ENCODE measurements at places on chromosomes 16 and 17.

- no peak for DNase-seq
Observed at GRCh38 chr17:35998756-35999155, 2.6 kb downstream of the CCL15 start.

DNA sequence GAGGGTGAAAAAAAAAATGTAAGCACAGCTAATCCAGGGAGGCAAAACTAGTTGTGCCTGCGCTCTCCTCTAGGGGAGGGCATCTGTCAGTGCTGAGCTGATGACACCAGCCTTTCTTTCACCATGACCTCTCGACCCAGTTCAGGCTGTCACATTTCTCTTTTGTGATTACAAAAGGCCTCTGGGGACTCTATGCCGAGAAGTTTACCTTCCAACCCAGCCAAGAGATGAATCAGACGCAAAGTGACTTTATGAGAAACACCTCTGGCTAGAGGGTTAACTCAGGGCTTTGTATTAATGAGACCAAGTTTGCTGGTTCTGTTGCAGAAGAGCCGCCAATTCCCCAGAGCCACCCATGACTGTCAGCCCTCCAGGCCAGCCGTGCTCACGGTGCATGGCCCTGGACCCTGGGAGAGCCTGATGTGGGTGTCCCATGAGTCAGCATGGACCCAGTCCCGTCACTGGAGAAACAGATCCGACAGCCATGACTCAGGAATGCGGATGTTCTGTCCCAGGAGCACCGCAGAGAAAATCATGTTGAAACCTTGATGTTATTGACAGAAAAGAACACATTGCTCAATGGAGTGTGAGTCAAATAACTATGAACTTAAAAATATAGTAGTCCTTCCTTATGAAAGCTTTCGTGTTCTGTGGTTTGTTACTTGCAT lies 437.2 kb downstream of the HS3ST3B1 start:
- DNase-seq: no peak

DNA sequence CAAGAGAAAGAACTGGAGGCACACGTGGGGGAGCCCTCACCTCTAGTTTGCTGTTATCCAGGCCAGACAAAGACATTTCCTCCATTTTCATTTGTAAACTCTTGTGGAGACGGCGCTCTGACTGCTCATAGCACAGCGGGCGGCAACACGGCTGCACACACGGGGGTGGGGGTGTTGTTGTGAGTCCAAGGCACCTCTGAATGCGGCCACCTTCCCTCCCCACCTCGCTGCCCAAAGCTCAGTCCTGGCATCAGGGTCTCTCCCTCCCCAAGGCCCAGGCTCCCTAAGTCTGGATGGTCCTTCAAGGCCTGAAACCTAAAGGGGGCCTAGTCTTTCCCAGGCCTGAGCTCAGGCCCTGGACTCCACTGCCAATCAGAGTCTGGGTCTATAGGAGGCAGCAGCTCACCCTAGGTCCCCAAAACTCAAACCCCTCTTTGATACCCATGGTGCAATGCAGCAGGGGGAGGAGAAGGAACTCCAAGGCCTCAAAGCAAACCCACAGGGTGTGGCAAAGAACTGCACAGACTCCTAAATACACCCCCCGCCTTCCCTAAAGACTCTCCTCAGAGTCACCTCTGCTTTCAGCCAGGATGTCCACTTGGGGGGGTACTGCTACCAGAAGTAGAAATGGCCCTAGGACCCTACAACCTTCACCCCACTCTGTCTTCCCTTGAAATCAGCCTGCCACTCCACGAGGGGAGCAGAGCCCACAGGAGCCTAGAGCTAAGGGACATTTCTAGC lies 1.5 kb downstream of the ATXN7L3 start:
- DNase-seq: no peak

GRCh38 chr16:4293822-4294457 lies 21.1 kb upstream of the TFAP4 start:
- no peak for DNase-seq

GRCh38 chr16:9099131-9099625 lies 7.7 kb downstream of the HAPSTR1 start:
- no peak for DNase-seq

DNA sequence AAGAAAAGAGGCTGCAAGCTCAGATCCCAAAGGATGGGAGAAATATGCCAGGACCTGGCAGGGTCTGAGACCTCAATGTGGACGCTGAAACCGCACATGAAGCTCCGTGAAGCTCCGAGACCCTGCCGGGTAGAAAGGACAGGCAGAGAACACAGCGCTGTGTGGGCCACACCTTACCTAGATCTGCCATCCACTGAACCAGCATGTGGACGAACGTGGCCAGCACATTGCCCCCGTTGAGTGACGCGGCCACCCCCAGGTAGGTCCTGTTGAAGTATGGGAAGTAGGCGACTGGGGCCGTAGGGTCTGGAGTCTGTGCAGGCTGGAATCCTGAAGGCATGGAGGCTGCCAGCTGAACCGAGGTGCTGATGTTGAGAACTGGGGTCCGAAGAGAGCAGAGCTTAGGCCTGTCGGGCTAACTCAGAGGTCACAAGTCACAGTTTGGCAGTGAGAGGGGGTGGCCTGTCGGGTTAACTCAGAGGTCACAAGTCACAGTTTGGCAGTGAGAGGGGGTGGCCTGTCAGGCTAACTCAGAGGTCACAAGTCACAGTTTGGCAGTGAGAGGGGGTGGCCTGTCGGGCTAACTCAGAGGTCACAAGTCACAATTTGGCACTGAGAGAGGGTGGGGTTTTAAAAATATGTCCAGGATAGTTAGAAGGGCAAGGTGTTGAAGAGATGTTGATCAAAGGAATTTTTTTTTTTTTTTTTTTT lies 6.1 kb upstream of the TRPV1 start:
- no peak for DNase-seq
